ENCODE measurements at places on chromosomes 1 and 21.

GRCh38 chr21:29056005-29056404 lies 17.4 kb downstream of the CCT8 start:
- DNase-seq, result no peak

- DNase-seq, result no peak
Observed at GRCh38 chr1:58789322-58789856, 5.5 kb upstream of the JUN start.

DNA sequence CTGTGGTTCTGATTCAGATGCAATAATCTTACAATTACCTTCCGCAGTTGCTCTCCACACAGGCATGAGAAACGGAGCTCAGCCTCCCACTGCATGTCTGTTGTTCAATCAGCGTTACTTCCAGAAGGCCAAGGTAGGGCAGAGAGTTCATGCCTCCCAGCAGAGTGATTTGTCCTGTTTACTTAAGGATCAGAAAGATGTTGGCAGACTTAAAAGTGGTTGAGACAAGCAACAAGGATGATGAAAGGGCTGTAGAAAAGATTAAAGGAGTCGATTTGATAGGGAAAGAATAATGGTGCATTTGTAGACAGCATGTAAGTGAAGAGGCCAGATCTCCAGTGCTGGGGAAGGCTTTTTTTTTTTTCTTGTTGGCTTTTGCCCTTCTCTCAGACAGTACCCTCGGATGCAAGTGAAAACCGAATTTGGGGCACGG lies 26.6 kb downstream of the ARMH1 start:
- no peak for DNase-seq

DNA sequence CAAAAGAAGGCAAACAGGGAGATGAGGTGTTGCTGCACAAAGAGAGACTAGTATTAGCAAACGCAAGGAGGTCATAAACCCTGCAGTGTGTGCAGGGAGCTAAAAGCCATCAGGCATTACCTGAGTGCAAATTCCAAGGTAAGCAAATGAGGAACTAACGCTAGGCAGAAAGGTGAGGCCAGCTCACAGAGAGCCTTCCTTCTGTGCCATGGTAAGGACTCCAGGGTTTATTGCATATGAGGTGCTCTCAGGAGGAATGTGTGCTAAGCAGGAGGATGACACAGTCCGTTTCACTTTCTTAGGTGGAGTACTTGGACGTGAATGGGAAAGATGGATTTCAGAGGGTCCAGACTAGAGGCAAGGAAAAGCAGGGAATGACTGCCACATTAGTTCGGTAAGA lies 44.6 kb upstream of the MYBPHL start:
- no peak for DNase-seq

DNA sequence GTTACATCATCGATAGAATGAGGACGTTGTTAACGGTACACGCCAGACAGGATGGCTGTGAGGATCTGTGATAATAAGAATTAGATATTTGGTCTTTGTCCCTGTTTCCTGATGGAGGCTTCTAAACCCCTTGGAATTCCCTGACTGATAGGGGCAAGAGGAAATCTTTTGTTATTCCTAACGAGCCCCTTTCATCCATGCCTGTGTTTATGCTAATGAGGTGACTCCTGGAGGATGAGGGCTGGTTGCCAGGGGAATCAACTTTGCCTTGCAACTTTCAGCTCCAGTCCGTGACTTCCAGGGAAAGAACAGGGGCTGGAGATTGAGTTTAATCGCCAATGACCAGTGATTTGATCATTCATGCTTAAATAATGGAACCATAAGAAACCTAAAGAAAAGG lies 39.3 kb upstream of the NLRP3 start:
- DNase-seq, result no peak

GRCh38 chr1:39287541-39287940 lies 83.0 kb downstream of the MACF1 start:
- DNase-seq, result no peak

DNA sequence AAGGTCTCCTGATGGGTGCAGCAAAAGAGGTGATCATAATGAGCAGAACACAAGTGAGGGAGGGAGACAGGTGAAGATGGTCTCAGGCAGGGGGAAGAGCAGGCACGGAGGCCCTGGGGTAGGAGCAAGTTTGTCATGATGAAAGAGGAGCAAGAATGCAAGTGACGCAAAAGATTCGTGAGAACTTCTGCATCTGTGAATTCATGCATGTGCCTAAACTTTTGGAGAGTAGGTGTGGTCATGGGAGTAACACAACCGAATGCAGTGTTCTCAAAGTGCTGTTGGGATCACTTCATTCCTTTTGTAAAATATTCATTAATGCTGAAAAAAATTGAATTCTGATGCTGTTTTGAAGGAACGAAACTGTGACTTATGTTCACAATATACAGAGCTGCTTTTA lies 47.3 kb upstream of the ZP4 start:
- no peak for DNase-seq

DNA sequence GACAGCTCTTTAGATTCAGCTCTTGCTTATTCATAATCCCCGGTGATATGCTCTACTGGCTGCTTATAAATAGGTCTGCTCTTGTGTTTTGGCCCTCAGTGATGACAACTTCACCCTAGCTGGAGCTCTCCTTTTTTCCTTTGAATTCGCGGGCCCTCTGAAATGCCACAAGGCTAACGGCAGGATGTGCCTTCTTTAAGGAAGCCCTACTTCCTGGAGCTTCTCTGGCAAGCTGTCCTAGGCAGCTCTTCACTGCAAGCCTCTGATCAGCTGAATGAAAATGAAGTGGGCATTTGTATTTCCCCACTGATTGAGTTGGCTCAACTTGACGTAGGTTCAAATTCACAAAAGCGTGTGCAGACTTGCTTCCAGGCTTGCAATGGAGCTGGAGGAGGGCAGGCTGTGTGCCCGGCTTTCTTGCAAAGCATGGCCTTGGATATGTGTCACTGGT lies 22.2 kb downstream of the SGIP1 start:
- DNase-seq, result no peak

DNA sequence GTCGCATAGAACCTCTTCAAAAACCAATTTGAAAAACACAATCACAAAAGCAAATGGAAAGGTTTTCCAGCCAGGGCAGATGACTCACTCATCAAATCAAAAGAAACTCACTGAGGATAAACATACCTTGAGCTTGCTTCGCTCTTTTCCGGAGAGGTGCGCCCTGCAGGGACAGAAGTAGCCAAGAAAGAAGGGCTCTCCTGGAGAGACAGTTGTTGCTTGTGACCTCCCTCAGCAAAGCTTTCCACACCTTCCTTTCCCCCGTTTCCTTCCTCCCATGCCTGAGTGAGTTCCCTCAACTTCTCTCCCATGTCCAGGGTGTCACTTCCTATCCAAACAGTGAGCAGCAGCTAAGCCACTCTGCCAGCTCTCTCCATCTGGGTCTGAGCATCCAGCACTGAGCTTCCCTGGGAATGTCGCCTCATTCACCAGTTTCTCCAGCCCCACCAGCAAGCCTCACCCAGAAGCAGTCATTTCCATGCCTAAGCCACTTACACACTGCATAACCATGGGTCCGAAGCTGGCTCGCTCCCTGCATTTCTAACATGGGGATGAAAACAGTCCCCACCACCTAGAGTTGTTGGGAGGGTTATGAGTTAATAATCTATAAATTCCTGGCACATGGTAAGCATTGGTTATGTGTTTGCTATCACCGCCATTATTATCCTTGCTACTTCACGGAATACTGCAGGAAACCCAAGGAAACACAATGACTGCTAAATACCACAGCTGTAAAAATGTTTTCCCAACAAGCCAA lies 75.0 kb downstream of the PTPN14 start:
- DNase-seq, result no peak

- no peak for DNase-seq
Observed at GRCh38 chr1:98429965-98430443, 231.5 kb upstream of the SNX7 start.

- peak; percentile 3 for DNase-seq
Observed at GRCh38 chr21:36422279-36423098, 37.3 kb downstream of the CHAF1B start.

DNA sequence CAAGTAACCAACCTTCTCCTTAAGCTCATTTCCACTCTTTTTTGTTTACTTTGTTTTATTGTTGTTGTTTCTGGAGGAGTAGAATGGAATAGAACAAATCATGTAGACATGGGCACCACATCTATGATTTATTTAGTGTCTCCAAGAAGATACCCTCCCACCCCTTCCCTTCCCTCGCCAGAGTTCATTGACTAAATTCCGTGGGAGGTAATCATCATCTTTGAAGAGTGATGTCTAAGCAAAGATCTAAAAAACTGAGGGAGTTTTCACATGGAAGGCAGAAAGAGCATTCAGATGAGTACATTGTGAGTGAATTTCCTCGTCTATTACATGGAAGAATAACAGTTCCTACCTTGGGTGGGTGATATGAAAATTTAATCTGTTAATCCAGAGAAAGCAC lies 136.2 kb downstream of the SEC16B start:
- no peak for DNase-seq

DNA sequence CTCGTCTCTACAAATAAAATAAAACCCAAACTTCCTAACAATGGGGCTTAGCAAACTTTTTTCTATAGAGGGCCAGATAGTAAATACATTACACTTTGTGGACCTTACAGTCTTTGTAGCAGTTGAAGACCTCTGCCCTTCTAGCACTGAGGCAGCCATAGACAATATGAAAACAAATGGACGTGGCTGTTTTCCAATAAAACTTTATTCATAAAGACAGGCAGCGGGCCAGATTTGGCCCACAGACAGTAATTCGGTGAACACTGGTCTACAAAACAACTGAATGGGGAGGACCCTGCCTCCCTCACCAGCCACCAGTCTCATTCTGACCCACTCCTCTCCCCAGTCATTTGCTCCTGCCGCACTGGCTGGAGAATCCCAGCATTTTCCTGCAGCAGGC lies 162.3 kb downstream of the KAZN start:
- no peak for DNase-seq

DNA sequence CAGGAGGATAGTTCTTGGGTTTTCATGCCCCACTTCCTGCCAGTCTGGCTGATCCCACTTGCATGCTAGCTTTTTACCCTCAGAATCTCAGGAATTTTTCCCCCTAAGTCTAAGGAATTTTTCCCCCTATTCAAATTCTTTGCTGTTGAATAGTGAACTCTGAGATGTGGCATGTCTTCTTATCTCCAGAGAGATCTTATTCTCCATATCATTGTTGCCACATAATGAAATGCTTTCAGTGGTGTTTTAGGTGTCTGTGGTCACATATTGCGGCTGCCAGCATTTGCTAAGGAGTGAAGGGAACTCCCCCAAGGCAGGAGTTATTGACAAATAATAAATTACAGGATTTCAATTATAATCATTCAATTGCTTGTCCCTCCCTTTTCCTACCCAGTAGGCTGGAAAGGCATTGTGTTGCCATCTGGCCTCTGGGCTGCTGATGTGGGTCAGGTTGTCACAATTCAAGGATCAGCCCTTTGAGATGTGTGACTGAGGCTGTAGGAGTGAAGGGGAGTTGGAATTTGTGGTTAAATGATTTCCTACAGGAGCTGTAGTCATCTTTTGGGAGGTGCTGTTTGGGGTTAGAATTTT lies 3.9 kb upstream of the FLG start:
- no peak for DNase-seq

DNA sequence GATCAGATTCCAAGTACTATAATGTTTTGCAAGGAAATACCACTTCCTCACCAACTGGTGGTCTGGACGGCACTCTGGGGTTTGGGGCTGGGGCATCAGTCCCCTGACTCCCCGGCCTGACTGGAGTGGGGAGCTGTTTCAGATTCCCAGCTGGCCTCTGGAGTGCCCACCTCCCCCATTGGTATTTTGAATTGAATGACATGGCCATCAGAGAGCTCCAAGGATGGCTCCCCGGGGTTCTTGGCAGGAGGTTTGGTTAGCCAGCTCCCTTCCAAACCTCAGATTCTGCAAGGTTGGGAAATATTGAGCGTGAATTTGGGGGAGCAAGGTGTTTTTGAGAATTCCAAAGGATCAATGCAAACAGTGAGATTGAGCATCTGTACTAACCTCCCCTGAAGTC lies 2.2 kb upstream of the INAVA start:
- no peak for DNase-seq

GRCh38 chr1:195076682-195077081 lies 1531.6 kb downstream of the KCNT2 start:
- no peak for DNase-seq

DNA sequence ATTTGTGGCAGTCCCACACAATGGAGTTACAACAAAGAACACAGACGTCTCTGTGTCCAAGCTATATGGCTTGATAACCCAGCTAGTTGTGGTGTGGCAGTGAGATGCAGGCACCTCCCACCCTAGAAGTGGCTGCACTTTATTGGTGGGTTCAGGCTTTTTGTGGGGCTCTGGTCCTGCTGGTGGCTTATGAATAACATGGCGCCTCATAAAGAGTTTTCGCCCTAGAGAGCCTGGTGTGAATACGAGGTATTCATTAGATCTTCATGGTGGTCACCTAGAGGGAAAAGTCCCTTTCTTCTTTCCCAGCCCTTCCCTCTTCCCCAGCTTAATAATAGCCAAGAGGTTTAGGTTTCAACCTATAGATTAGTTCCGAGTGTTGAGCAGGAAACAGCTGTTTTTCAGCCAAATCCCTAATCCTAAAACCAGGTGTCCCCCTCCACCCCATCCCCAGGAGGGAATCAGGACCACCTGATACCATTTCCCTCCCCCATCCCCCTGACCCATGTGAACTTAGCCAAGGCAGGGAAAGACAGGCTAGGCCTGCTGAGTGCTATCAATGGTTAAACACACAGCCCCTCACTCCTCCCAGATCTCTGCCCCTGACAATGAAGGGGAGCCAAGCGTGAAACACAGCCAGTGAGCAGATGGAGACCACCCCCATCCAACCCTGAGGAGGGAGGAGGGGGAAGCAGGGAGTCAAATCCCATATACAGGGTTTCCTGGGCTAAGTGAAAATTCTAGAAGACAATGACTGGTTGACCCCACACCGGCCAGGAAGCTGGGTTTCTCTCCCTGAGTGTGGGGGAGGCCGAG lies 58.2 kb downstream of the NFASC start:
- no peak for DNase-seq

DNA sequence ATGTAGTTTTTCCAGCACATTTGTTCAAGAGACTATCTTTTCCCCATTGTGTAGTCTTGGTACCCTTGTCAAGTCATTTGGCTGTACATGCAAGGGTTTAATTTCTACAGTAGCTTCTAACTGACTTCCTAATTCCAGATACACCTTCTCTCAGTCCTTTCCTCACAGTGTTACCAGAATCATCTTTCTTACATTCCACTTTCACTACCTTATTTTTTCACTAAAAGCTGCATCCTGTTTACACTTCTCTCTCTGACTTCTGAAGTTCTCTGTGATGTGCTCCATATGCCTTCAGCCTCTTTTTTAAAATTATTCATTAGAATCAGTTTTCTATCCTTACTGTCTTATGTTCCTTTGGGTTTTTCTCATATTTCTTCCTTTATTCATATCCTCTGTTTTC lies 57.1 kb upstream of the RWDD3 start:
- no peak for DNase-seq

DNA sequence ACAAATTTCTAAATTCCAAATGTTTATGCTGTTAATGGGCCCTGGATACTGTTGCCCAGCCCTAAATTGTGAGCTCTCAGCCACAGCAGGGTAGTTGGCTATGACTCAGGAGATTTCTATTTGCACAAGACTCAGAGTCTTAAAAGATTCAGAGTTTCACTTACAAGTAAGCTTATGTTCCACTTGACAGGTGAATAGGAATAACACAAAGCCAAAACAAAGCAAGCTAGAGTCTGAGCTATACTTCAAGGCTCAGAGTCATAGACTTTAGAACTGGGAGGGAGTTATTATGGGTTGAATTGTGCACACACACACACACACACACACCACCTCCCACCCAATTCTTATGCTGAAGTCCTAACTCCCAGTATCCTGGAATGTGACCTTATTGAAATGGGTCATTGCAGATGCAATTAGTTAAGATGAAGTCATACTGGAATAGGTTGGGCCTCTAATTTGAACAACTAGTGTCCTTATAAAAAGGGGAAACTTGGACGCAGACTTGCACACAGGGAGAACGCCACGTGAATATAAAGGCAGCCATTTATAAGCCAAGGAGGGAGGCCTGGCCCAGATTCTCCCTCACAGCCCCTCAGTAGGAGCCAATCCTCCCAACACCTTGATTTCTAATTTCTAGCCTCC lies 30.2 kb downstream of the PRDX6 start:
- DNase-seq, result peak; percentile 23
